Daoy (cell line): ENCODE measurements at places on chromosomes 7 and 10. TPM values are rescaled to one million over a fixed set of nuclear protein-coding genes. Genes with fewer than 3 reads are reported as not detected.

NUTM2E gene
- under 0.01 TPM in 1 of 2 replicates, not detected in the other for total RNA-seq

SLC26A4 gene
- total RNA-seq, result 1.4 and 6.8 TPM in 2 replicates

HMX3 gene
- 1.1 and 3.3 TPM in 2 replicates for total RNA-seq

OR9A4 gene
- not detected in 2 replicates for total RNA-seq

CLDN3 gene
- total RNA-seq, result 0.11 TPM in 1 of 2 replicates, not detected in the other

ZNF862 gene
- 2.9 and 3.0 TPM in 2 replicates for total RNA-seq

CLRN3 gene
- not detected in 2 replicates for total RNA-seq

FBXO24 gene
- total RNA-seq, result 0.17 TPM in 1 of 2 replicates, not detected in the other

CAMK2B gene
- 0.06 TPM in 1 of 2 replicates, not detected in the other for total RNA-seq

LFNG gene
- 16.1 and 24.2 TPM in 2 replicates for total RNA-seq

CHN2 gene
- total RNA-seq, result 15.3 and 19.8 TPM in 2 replicates

HOXA6 gene
- total RNA-seq, result 0.92 and 4.2 TPM in 2 replicates

UPK3BL1 gene
- total RNA-seq, result 19.8 and 20.9 TPM in 2 replicates

C10orf53 gene
- not detected in 2 replicates for total RNA-seq

HOGA1 gene
- not detected in 2 replicates for total RNA-seq

GPR146 gene
- total RNA-seq, result 0.17 and 1.1 TPM in 2 replicates

FANK1 gene
- total RNA-seq, result 2.0 and 3.1 TPM in 2 replicates

BLNK gene
- not detected in 2 replicates for total RNA-seq

MYPN gene
- 1.8 and 2.9 TPM in 2 replicates for total RNA-seq

SCD gene
- 45.2 and 46.5 TPM in 2 replicates for total RNA-seq

CALML5 gene
- total RNA-seq, result not detected in 2 replicates

FBXL13 gene
- 3.1 and 8.3 TPM in 2 replicates for total RNA-seq

ANKRD30A gene
- not detected in 2 replicates for total RNA-seq

TRIM73 gene
- 0.23 and 0.71 TPM in 2 replicates for total RNA-seq

EPO gene
- not detected in 2 replicates for total RNA-seq

NCAPG2 gene
- total RNA-seq, result 57.2 and 60.1 TPM in 2 replicates

ZNF438 gene
- total RNA-seq, result 0.91 and 2.4 TPM in 2 replicates

CFTR gene
- 0.06 TPM in 2 replicates for total RNA-seq

NAPEPLD gene
- total RNA-seq, result 8.6 and 19.1 TPM in 2 replicates

MORN4 gene
- 1.6 and 3.4 TPM in 2 replicates for total RNA-seq

AOAH gene
- 39.0 and 42.6 TPM in 2 replicates for total RNA-seq

SPDYE16 gene
- under 0.01 TPM in 1 of 2 replicates, not detected in the other for total RNA-seq

LIPM gene
- not detected in 2 replicates for total RNA-seq

ANK3 gene
- total RNA-seq, result 15.0 and 15.9 TPM in 2 replicates

BBIP1 gene
- total RNA-seq, result 13.2 and 14.2 TPM in 2 replicates

ANKRD7 gene
- total RNA-seq, result 5.1 and 7.9 TPM in 2 replicates

ZNF3 gene
- 61.4 and 103 TPM in 2 replicates for total RNA-seq

C10orf67 gene
- not detected in 2 replicates for total RNA-seq

EN2 gene
- total RNA-seq, result 1.4 and 3.5 TPM in 2 replicates

NPSR1 gene
- total RNA-seq, result not detected in 2 replicates

LIPF gene
- not detected in 2 replicates for total RNA-seq

LDB3 gene
- 0.45 TPM in 1 of 2 replicates, not detected in the other for total RNA-seq

SEMA3D gene
- total RNA-seq, result 0.95 and 1.8 TPM in 2 replicates

VWDE gene
- 0.42 and 0.97 TPM in 2 replicates for total RNA-seq

VSTM4 gene
- total RNA-seq, result 3.3 and 9.5 TPM in 2 replicates
